ENCODE measurements at places on chromosomes 7 and 10.

DNA sequence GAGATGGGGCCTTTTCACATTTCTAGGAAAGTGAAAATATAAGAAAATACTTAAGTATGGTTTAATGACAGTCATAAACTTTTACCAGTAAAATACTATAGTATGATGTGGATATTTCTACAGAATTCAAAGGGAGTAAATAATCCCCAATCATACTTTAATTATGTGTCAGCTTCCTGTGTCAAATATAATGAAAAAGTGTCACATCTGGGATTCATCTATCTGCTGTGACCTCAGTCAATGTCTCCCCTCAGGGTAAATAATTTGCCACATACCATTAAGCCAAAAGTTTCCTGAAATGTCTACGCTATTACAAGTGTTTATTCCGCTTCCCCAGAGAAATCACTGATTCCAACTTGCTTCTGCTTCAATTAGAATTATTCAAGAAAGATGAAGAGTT, 110.5 kb downstream of the ITGA8 start:
- DNase-seq: no peak
- no peak overlapping the region for H3K27ac ChIP-seq
- H3K36me3 ChIP-seq: no peaks in the 10 kb centered on the region
- peaks cover 3% of the 10 kb centered on the region for H3K27me3 ChIP-seq
- no peak overlapping the region for H3K4me3 ChIP-seq

DNA sequence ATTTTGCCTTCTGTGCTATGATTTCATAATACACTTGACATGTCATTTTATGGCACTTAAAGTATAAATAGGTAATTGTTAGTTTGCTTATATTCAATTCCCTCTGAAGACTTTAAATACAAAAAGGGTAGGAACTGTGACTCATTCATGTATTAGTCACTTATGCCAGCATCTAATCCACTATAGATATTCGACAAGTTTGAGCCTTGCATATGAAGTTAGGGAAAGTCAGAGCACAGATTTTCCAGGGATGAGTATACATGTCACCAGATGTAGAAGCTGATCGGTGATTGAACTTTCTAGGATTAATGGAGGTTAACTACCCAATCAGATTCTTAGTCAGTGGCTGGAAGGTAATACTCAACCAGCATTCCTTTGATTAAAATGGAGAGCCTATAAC, 1321.5 kb downstream of the XPNPEP1 start:
- no peak overlapping the region for H3K4me3 ChIP-seq
- no peaks in the 10 kb centered on the region for H3K36me3 ChIP-seq
- H3K27ac ChIP-seq: no peak overlapping the region
- DNase-seq: no peak
- H3K27me3 ChIP-seq: no peaks in the 10 kb centered on the region

- peaks cover 19% of the 10 kb centered on the region for H3K27me3 ChIP-seq
- H3K4me1 ChIP-seq: no peaks in the 10 kb centered on the region
- no peak overlapping the region for H3K27ac ChIP-seq
- H3K36me3 ChIP-seq: no peaks in the 10 kb centered on the region
These were observed 31.4 kb upstream of the PAX2 start for GRCh38 chr10:100713859-100714565.

GRCh38 chr10:107144490-107144889, 20.0 kb downstream of the SORCS1 start:
- no peaks in the 10 kb centered on the region for H3K27me3 ChIP-seq
- H3K4me3 ChIP-seq: no peak overlapping the region
- no peaks in the 10 kb centered on the region for H3K4me1 ChIP-seq
- H3K36me3 ChIP-seq: no peaks in the 10 kb centered on the region

DNA sequence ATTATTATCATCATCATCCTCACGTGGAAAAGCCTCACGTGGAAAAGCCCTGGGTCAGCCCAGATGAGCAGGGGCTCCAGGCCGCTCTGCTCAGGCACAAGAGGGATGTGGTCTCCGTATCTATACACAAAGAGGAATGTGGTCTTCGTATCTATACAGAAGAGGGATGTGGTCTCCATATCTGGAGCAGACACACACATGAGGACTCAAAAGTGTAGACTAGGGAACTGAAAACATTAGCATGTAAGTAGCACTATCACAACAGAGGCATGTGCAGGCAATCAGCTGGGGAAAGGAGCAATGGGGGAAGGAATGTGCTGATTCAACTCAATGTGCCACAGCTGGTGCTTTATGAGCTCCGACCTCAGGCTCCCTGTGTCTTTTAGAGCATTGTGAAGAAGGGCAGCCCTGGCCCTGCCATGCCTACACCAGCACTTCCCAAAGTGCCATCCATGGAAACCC, 86.5 kb downstream of the PLXNA4 start:
- no peaks in the 10 kb centered on the region for H3K4me1 ChIP-seq
- H3K4me3 ChIP-seq: no peak overlapping the region
- H3K27ac ChIP-seq: no peak overlapping the region
- H3K36me3 ChIP-seq: no peaks in the 10 kb centered on the region
- H3K27me3 ChIP-seq: no peaks in the 10 kb centered on the region

- no peak for DNase-seq
- H3K36me3 ChIP-seq: no peaks in the 10 kb centered on the region
- no peaks in the 10 kb centered on the region for H3K4me1 ChIP-seq
- H3K4me3 ChIP-seq: no peak overlapping the region
- H3K27ac ChIP-seq: no peak overlapping the region
These were observed 431.9 kb downstream of the PLXDC2 start for GRCh38 chr10:20247891-20248708.

DNA sequence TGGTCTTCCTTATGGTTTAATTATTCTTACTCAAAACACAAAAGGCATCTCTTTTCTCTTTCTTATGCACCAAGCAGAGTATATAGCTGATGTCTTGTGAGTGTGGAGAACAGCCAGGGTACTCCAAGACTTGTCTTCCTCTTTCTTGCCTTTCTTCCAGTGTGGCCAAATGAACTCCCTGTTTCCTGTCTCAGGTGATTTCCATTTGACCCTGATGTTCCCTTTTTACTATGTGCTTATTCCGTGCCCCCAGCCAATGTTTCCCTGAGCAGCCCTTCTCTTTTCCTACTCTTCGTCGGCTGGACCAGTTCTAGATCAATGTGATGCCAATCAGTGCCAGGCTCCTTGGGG, 12.6 kb downstream of the OR9A4 start:
- no peak for DNase-seq
- no peak overlapping the region for H3K27ac ChIP-seq
- no peaks in the 10 kb centered on the region for H3K27me3 ChIP-seq
- no peaks in the 10 kb centered on the region for H3K36me3 ChIP-seq

DNA sequence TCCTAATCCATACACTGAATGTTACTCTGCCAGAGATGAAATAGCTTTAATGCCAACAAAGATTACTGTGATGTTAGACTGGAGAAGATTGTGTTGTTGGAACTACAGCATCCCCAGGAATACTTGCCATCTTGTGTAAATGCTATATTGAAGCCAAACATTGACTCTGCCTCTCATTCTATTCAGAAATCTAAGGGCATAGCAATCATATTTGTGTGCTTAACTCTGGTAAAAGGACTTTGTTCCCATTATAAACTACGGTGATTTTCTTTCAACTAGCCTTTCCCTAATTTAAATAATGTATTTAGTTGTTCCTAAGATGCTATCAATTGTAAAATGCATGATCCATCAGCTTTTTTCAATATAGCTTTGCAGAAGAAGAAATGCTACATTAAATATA, 498.4 kb upstream of the LRRN3 start:
- H3K27me3 ChIP-seq: no peaks in the 10 kb centered on the region
- no peak overlapping the region for H3K4me3 ChIP-seq
- H3K4me1 ChIP-seq: no peaks in the 10 kb centered on the region
- H3K36me3 ChIP-seq: no peaks in the 10 kb centered on the region

DNA sequence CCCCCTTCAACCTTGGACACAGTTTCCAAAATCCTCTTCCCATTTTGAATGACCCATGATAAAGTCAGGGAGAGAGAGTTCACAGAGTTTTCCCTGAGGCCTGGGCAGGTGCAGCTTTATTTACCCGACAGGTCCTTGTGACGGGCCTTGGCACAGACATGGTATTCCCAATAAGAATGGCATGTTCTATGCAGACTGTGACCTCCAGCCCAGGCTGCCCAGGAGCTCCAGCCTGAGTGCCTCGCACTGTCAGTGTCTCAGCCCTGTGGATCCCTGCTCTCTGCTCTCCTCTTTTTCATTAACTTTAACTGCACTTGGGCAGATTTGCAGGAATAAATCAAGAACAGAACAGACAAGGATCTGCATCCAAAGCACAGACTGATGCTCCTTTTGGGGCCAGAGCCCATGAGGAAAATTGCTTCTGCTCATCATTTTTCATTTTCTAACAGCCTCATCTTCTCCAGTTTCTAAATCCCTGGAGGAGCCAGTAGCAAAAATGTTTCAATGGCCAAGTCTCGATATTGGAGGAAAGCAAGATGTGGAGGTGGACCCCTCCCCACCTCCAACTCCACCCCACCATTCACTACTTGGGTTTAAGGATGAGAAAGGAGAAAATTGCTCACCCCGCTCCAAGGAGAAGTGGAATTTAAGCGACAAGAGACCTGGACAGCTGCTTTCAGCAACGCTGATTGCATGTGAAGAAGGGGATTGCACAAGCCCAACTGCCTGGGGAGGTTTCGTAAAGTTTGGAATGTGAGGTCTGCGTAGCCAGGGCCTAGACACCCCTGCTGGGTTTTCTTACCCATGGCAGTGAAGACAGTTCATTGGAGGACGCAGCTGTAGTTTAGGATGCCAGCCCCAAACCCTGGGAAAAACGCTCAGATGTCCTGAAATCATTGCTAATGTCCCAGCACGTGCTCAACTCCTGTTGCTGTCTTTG, 225.9 kb downstream of the WDR11 start:
- DNase-seq: no peak
- H3K27ac ChIP-seq: no peak overlapping the region
- no peaks in the 10 kb centered on the region for H3K36me3 ChIP-seq
- H3K4me1 ChIP-seq: no peaks in the 10 kb centered on the region
- no peak overlapping the region for H3K4me3 ChIP-seq

DNA sequence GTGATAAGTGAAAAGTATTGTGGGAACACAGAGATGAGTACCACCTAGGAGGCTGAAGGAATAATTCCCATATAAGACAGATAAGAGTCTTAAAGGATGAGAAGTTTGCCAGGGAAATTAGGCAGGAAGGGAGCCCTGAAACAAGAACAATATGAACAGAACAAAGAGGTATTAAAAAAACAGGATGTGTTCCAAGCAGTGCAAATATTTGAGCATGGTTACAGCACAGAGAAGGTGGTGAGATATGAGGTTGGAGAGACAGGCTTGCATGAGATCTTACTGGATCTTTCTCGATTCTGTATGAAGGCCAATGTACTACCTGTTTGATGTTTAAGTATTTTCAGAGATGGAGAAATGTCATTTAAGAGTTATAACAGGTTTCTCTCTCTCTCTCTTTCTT, 20.3 kb downstream of the TAC1 start:
- no peak for DNase-seq
- H3K27me3 ChIP-seq: no peaks in the 10 kb centered on the region
- no peaks in the 10 kb centered on the region for H3K36me3 ChIP-seq

- no peak for DNase-seq
- no peaks in the 10 kb centered on the region for H3K36me3 ChIP-seq
- no peaks in the 10 kb centered on the region for H3K27me3 ChIP-seq
- H3K4me3 ChIP-seq: no peak overlapping the region
- peaks cover 17% of the 10 kb centered on the region for H3K4me1 ChIP-seq
These were observed 36.2 kb downstream of the HERPUD2 start for GRCh38 chr7:35658606-35659201.

- H3K4me3 ChIP-seq: no peak within 1 kb of the TSS
- no peaks in the 10 kb centered on the region for H3K36me3 ChIP-seq
- no peak within 1 kb of the TSS for H3K27ac ChIP-seq
- H3K4me1 ChIP-seq: no peaks in the 10 kb centered on the region
These were observed at the start of gene C10orf62 for GRCh38 chr10:97589479-97589878. TSS of gene C10orf62 (plus strand) at chr10:97589721. CDS start at chr10:97589898, 177 bp downstream.

DNA sequence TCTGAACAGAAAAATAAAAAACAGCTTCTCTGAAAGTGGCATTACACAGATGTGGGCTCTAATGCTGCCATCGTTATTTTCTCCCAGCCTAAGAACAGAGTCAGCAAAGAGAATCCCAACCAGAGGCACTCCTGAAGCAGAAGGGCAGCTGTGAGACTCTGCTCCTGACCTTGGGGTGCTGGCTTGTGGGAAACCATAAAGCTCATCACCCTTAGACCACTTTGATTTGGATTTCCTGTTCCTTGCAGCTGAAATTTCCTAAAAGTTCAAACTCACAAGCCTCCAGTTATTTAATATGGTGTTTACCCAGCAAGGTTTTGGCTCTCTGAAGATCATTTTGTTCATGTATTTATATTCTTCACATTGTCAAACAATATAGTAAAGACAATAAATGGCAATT, 814.8 kb downstream of the TNS3 start:
- DNase-seq: no peak
- H3K4me1 ChIP-seq: no peaks in the 10 kb centered on the region
- H3K27ac ChIP-seq: no peak overlapping the region
- H3K4me3 ChIP-seq: no peak overlapping the region
- no peaks in the 10 kb centered on the region for H3K27me3 ChIP-seq
- no peaks in the 10 kb centered on the region for H3K36me3 ChIP-seq

GRCh38 chr10:88530629-88531391, 52.3 kb downstream of the RNLS start:
- H3K4me3 ChIP-seq: no peak overlapping the region
- no peak for DNase-seq
- H3K4me1 ChIP-seq: no peaks in the 10 kb centered on the region

- H3K4me3 ChIP-seq: no peak overlapping the region
- no peak for DNase-seq
- no peak overlapping the region for H3K27ac ChIP-seq
- no peaks in the 10 kb centered on the region for H3K36me3 ChIP-seq
- H3K27me3 ChIP-seq: no peaks in the 10 kb centered on the region
These were observed 79.1 kb upstream of the KCNMA1 start for GRCh38 chr10:77716458-77717317.

- peaks cover 49% of the 10 kb centered on the region for H3K4me1 ChIP-seq
- no peak overlapping the region for H3K4me3 ChIP-seq
- H3K27ac ChIP-seq: peak overlapping the region; percentile 41
These were observed 400.1 kb downstream of the TNS3 start for GRCh38 chr7:47181746-47182361.

DNA sequence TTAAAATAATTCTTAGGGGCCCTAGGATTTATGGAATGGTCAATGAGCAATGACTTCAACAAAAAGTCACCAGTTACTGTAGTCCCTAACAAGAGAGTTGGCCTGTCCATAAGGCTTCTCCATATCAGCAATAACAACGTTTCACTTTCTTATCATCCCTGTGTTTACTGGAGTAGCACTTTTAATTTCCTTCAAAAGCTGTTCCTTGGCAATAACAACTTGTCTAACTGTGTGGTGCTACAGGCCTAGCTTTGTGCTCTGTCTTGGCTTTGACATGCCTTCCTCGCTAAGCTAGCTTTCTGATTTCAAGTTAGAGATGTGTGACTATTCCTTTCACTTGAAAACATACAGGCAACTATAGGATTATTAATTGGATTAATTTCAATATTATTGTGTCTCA, 81.1 kb downstream of the JMJD1C start:
- H3K4me3 ChIP-seq: no peak overlapping the region
- H3K27ac ChIP-seq: no peak overlapping the region

GRCh38 chr7:2894118-2894940, 50.2 kb upstream of the GNA12 start:
- no peak overlapping the region for H3K4me3 ChIP-seq
- H3K27me3 ChIP-seq: no peaks in the 10 kb centered on the region
- no peaks in the 10 kb centered on the region for H3K36me3 ChIP-seq
- H3K4me1 ChIP-seq: no peaks in the 10 kb centered on the region
- H3K27ac ChIP-seq: no peak overlapping the region

GRCh38 chr7:152699079-152699478, 23.1 kb upstream of the XRCC2 start:
- no peaks in the 10 kb centered on the region for H3K27me3 ChIP-seq
- DNase-seq: no peak
- no peaks in the 10 kb centered on the region for H3K36me3 ChIP-seq
- H3K4me1 ChIP-seq: no peaks in the 10 kb centered on the region
- H3K27ac ChIP-seq: no peak overlapping the region
